GM23248 (cell line): ENCODE measurements at places on chromosomes 5 and 9. TPM values are rescaled to one million over a fixed set of nuclear protein-coding genes. Genes with fewer than 3 reads are reported as not detected.

Gene NR5A1
- not detected in 2 replicates for total RNA-seq

Gene AQP7
- total RNA-seq, result not detected in 2 replicates

Gene OMD
- 0.11 TPM in 1 of 2 replicates, not detected in the other for total RNA-seq

Gene PCDHGA9
- total RNA-seq, result 2.6 and 2.9 TPM in 2 replicates

Gene SLC6A7
- not detected in 2 replicates for total RNA-seq

- DNase-seq, result no peak
Measured at GRCh38 chr5:89826938-89827337, 582.6 kb downstream of the CETN3 start.

DNA sequence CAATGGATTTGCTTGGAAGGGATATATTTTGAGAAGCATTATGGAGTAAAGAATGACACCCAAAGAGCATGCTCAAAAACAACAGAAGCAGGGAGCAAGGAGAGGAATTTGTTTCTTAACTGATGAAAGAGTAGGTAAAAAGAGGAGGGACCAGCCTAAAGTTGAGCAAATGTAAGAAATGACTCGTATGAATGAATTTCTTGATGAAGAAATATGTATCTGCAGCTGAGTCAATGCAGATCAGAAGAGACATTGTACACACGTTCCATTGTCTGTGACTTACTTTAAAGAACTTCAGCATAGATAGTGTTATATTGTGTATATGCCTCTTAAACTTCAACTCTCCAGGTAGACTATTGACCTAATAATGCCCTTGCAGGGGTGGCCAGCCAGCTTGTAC lies 112.7 kb upstream of the NREP start:
- DNase-seq, result peak; percentile 77

GRCh38 chr5:33271606-33272005 lies 169.2 kb upstream of the TARS1 start:
- peak; percentile 15 for DNase-seq

- no peak for DNase-seq
Measured at GRCh38 chr9:127314911-127315310, 50.3 kb downstream of the GARNL3 start.

- peak; percentile 57 for DNase-seq
Measured at GRCh38 chr5:138241688-138242571, 28.8 kb upstream of the CDC23 start.

DNA sequence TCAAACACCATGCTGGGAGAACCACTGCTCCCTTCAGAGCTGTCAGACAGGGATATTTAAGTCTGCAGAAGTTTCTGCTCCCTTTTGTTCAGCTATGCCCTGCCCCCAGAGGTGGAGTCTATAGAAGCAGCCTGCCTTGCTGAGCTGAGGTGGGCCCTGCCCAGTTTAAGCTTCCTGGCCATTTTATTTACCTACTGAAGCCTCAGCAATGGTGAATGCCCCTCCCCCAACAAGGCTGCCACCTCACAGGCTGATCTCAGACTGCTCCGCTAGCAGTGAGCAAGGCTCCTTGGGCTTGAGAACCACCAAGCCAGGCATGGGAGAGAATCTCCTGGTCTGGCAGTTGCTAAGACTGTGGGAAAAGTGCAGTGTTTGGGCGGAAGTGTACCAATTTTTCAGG lies 205.5 kb upstream of the PTGER4 start:
- no peak for DNase-seq

GRCh38 chr5:57448751-57449150 lies 33.9 kb downstream of the ACTBL2 start:
- no peak for DNase-seq

- no peak for DNase-seq
Measured at GRCh38 chr5:58544926-58545325, 37.9 kb upstream of the RAB3C start.

- DNase-seq, result peak; percentile 51
Measured at GRCh38 chr5:151020304-151021110, at the start of gene GPX3. TSS of gene GPX3 (plus strand) at chr5:151020591. CDS start at chr5:151020655, 64 bp downstream.
